Foreskin melanocyte (primary cell): ENCODE measurements at places on chromosomes 7 and 10.

DNA sequence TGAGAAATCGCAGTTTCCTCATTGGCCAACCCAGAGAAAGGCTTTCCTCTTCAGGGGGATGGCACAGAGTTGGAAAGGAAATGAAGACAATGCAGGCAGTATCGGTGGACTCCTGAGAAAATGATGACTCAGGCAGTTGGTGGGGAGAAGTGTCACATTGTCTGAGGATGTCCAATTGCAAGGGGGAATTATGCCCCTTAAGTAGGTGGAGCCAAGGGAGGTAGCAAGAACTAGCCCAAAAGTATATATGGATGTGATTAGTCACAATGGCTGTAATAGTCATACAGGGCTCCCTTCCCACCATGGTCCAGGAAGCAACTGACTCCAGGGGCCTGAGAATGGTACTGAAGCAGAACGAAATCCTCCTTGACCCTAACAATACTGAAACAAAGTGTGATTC, 58.3 kb upstream of the EGFR start:
- no peak for DNase-seq

- DNase-seq: no peak
Measured at GRCh38 chr10:110533149-110533548, 34.3 kb upstream of the SMC3 start.

- no peak for DNase-seq
Measured at GRCh38 chr10:106436123-106436715, 728.3 kb downstream of the SORCS1 start.

DNA sequence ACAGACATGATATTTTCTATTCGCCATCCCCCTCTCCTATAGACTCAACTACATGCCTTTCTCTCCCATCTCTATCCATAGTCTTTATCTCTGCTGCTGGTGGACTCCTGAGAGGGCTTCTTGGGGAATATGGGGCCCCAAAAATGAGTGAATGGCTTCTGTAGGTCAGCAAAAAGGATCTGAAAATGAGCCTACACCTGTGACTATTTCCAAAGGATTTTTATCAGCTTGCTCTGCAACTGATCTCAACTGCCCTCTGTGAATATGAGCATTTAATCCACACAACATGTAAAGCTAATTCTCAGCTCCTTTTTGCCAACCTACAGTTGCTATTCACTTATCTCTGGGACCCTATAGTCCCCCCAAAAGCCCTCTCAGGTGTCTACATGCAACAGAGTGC, 36.2 kb downstream of the PRSS2 start:
- DNase-seq: no peak

DNA sequence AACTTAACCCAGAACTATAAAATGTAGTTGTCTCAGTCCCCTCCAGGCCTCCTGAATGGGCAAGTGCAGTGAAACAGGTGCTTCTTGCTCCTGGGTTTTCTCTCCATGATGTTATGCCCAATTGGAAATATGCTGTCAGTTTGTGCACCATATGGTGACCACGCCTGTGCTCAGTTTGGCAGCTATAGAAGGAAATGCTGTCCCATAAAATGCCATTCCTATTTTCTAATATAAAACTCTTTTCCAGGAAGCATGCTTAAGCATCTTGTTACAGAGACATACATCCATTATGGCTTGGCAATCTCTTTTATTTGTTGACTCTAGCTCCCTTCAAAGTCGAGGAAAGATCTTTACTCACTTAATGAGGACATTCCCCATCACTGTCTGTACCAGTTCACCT, 45.2 kb downstream of the FGFBP3 start:
- DNase-seq: no peak

DNA sequence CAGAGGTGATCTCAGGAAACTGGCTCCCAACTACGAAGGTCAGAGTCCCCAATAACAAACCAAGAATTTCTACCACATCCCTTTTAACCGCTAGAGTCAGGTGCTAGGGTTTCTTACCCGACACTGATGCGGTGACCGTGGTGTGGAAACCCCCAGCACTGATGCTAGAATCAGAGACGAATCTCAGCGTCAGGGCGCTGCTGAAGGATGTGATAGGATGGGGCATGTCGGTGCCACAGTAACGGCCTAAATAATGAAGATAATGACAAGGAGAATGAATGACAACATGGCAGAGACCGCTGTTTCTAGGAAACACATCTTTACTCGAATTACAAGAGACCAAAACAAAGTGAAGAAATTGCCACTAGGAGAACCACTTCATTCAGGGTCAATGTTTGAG, 131.1 kb upstream of the RSU1 start:
- no peak for DNase-seq

DNA sequence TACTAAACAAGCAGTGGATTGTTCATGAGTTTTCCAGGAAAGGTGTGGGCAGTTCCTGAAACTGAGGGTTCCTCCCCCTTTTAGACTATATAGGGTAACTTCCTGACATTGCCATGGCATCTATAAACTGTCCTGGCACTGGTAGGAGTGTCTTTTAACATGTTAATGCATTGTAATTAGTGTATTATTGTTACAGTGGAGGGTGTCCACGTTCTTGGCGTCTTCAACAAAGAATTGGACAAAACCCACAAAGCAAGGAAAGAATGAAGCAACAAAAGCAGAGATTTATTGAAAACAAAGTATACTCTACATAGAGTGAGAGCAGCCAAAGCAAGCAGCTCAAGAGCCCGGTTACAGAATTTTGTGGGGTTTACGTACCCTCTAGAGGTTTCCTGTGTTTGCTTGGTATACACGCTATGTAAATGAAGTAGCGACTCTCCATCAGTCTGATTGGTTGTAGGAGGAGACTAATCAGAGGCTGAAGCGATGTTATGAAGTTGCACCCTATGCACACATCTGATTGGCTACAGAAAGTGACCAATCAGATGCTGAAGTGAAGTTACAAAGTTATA, 175.2 kb downstream of the NSUN6 start:
- no peak for DNase-seq

- no peak for DNase-seq
Measured at GRCh38 chr10:22271786-22272185, 44.4 kb upstream of the COMMD3 start.
